ENCODE measurements at places on chromosomes 13 and 19.

- peak; percentile 42 for DNase-seq
Measured at GRCh38 chr13:40069173-40070044, 413.9 kb downstream of the COG6 start.

- DNase-seq = no peak
Measured at GRCh38 chr13:66462187-66462586, 767.9 kb downstream of the PCDH9 start.

DNA sequence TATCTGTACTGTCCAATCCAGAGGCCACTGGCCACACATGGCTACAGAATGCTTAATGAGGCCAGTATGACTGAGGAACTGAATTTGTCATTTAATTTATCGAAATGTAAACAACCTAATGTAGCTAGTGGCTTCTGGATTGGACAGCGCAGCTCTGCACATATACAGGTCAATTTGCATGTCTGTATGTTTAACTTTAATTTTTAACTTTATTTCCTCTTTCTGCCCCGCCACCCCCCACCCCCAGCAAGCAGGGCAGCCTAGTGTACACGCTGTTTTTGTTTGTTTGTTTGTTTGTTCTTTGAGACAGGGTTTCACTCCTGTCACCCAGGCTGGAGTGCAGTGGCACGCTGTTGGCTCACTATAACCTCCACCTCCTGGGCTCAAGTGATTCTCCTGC lies 15.5 kb downstream of the ZSWIM9 start:
- no peak for DNase-seq

GRCh38 chr13:35843272-35843671 lies 287.9 kb downstream of the DCLK1 start:
- DNase-seq = no peak

- DNase-seq = no peak
Measured at GRCh38 chr13:30923418-30923817, 9.0 kb upstream of the TEX26 start.

DNA sequence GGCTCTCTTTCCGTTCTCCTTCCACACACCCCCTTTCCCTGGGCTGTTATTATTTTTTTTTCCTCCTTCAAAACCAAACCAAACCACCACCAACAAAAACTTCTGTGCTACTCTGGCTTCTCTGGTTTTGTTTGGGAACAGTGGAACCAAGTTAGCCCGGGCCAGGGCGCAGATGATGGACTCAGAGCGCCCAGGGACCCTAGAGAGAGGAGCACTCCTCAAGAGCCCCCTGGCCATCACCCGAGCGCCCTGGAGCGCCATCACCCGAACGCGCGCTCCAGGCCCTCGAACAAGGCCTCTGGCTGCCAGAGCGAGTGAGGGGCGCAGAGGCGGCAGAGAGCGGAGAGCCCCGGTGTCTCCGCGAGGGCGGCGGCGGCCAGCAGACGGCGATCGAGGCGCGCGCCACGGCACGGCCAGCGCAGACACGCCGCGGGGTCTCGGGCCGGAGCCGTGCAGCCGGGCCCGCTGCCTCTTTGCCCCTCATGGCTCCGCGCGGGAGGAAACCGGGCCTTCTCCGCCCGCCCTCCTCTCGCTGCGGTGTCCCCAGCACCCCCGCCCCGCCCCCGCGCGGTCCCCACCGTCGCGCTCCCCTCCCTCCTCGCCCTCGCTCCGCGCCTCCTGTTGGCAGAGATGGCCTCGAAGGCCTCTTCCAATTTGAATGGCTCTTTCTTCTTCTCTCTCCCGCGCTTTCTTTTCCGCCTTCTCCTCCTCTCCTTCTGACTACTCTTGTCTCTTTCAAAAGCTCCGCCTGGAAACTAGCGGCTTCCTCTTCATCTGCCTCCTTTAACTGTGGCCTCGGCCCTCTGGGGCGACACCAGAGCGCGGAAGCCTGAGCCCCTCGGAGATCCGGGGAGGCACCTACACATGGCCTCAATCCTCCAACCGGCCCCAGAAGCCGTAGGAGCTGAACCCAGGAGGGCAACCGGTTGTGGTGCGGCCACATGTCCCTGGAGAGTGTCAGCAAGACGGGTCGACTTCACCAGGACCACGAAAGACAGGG lies 4.1 kb upstream of the SOX1 start:
- no peak for DNase-seq

- no peak for DNase-seq
Measured at GRCh38 chr13:20219577-20219976, 12.5 kb downstream of the GJB6 start.

GRCh38 chr13:43510956-43511901 lies 275.5 kb downstream of the ENOX1 start:
- no peak for DNase-seq

- no peak for DNase-seq
Measured at GRCh38 chr13:30991922-30992321, 59.5 kb downstream of the TEX26 start.

- no peak for DNase-seq
Measured at GRCh38 chr13:79459906-79460305, 21.0 kb upstream of the NDFIP2 start.

DNA sequence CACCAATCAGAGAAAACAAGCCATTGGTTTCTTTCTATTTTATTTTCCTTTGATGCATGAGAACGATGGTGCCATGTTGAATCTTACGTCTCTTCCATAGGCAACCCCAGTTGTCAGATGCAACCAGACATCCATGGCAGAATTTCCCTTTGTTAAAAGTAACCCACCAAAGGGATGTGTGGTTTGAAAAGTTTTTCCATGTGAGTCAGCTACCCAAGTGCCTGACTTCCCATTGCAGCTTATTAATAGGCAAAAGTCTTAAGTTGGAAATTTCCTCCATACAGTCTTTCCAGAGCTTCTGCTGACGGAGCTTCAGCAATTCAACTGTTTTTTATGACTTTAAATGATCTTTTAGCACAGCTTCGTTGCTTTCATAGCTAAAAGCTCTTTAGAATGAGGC lies 73.8 kb upstream of the FAM216B start:
- DNase-seq = no peak

DNA sequence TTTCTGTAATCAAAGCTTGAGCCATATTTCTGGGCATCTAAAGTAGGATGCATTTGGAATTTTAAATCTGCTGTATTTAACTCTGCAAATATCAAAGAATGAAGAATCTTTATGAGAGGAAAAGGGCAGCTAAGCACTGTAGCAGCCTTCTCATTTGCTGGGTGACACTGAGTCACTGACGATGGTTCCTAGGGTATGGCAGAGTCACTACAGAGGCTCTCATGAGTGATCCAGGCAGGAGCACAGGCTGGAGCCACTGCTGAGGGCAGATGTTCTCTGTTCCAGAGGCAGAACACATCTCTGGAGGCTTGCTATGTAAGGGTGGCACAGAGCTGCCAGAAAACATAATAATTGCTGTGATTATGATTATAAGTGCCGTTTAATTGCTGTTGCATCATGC lies 340.7 kb upstream of the HTR2A start:
- DNase-seq = no peak

All from NCI-H526 treated with DMSO at 0.1 percent for 48 hours (cell line).